HFFc6 (cell line): ENCODE measurements at places on chromosomes 6 and 20. TPM values are rescaled to one million over a fixed set of nuclear protein-coding genes. Genes with fewer than 3 reads are reported as not detected.
A peak's percentile ranks its signal among the peaks of the same experiment; 100 is the strongest.

- no peaks in the 10 kb centered on the region for H3K27me3 ChIP-seq
- H3K27ac ChIP-seq: peak overlapping the region; percentile 72
- peaks cover 51% of the 10 kb centered on the region for H3K4me1 ChIP-seq
- no peak overlapping the region for H3K4me3 ChIP-seq
- H3K36me3 ChIP-seq: 0 out of 2 replicates have a peak, but pooled peaks cover 4% of the 10 kb centered on the region
These were observed 45.6 kb upstream of the BEND6 start for GRCh38 chr6:56909115-56909907.

- H3K27ac ChIP-seq: no peak overlapping the region
- H3K4me3 ChIP-seq: no peak overlapping the region
- H3K36me3 ChIP-seq: no peaks in the 10 kb centered on the region
- H3K27me3 ChIP-seq: no peaks in the 10 kb centered on the region; the same call in 1 of the 2 replicates
These were observed 549.4 kb upstream of the SYNCRIP start for GRCh38 chr6:86192123-86192522.

DNA sequence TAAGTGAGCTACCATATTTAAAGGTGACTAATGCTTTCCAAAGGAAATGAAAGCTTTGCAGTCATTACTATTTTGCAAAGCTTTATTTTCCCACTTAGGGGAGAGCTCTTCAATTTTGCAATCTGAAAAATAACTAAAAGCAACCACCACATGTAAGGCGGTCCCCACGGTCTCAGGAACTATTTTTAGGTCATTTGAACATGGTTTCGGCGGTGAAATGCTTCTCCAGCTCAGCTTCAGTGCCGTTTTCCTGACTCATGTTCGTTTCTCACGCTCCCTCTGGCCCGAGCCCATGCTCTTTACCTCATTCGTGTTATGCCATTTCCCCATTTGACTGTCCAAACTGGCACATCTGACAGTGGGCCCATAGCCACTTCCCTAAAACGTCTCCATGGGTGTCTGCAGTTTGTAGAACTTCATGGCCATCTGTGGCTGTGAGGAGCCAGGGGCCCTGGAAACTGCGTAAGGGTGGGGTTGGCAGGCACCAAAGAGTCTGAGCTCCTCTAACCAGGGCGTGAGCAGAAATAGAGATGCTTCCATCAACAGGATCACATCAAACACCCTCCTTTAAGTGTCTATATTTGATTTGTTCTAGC is 46.5 kb downstream of the ADTRP start:
- no peaks in the 10 kb centered on the region for H3K4me1 ChIP-seq
- no peak for DNase-seq
- H3K27me3 ChIP-seq: peaks cover 6% of the 10 kb centered on the region
- no peak overlapping the region for H3K27ac ChIP-seq
- H3K4me3 ChIP-seq: no peak overlapping the region

- H3K36me3 ChIP-seq: no peaks in the 10 kb centered on the region
- DNase-seq: no peak
- peaks cover 2% of the 10 kb centered on the region for H3K27me3 ChIP-seq
- H3K4me3 ChIP-seq: no peak overlapping the region
- no peak overlapping the region for H3K27ac ChIP-seq
These were observed 2.5 kb upstream of the PRND start for GRCh38 chr20:4719190-4719589.

FRMD1 gene
- total RNA-seq: not detected in 2 replicates
